ENCODE measurements at places on chromosomes 4 and X.

DNA sequence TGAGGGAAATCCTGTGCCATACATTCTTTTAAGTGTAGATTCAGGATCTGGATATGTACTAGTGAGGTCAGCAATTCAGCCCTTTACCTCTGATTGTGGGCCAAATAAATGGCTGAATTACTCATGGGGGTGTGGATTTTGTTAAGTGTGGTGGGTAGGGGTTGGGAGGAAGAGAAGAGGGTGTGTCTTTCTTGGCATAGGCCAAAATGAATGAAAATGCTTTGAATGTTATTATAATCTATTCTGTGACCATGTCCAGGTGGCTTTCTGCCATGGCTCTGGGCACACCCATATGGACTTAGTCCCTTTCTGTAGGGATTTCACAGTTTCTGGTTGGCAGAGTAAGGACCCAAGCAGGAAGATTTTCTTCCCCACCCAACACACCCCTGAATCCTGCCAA is 244.3 kb downstream of the CBR4 start:
- no peak for DNase-seq

DNA sequence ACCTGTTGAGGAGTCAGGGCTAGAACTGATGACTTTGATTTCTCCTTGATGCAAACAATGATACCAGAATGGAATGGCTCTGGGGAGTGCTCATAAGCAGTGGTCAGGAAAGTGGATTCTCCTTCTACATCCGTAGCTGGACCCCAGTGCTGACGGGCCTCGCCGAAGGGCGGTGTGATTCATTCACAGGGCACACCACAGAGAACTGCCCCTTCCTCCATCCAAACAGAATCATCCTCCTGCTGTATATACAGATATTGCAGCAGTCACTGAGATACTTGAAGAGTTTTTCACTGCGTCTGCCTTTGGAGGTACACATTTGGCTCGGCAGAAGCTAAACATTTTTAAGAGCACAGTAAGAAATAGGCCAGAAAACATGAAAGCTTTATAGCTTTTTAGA is 7.3 kb upstream of the DCTD start:
- DNase-seq: no peak

DNA sequence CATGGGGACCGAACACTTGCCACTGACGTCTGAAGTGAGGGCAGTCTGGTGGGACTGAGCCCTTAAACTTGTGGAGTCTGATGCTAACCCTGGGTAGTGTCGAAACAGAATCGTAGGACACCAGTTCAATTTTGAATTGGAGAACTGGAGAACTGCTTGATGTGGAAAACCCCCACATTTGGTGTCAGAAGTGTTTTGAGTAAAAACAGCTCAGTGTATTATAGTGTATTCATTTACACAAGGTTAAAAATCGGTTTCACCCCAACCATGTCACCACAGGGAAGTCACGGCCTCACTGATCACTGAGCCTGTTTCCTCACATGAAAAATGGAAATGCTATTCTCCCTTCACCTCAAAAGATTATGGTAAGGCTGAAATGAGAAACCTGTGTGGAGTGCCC is 21.9 kb downstream of the PIN4 start:
- no peak for DNase-seq

DNA sequence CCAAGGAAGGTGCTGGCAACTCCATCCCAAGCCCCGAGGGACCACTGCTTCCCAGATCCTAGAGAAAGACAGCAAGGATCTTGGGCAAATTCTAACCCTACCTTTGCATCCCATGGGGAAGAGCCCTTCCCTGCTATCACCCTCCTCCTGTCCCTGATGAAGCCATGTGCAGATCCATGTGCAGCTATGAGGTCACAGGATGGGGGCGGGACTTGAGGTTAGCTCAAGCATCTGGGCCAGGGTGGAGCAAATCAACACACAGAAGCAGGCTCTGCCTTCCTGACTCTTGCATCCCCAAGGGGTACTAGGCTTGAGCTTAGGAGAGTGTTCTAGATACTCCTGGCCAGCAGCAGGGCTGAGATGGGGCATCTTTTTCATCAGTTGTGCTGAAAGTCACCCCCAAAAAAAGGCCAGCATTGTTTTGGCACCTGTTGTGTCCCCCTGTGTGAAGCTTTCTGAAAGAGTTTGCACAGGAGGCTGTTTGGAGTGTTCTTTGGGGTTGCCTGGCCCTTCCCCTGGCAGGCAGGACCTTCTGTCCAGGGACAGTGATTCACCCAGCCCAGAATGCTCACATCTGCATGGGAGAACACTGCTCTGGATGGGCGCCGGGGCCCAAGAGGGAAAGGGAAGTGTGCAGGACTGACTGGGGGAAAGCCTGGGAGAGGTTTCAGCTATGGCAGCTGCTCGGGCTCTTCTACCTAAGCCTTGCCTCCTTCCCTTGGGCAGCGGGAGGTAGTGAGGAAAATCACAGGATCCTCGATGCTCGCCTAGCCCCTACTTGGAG is 50.8 kb downstream of the PRPS1 start:
- no peak for DNase-seq

DNA sequence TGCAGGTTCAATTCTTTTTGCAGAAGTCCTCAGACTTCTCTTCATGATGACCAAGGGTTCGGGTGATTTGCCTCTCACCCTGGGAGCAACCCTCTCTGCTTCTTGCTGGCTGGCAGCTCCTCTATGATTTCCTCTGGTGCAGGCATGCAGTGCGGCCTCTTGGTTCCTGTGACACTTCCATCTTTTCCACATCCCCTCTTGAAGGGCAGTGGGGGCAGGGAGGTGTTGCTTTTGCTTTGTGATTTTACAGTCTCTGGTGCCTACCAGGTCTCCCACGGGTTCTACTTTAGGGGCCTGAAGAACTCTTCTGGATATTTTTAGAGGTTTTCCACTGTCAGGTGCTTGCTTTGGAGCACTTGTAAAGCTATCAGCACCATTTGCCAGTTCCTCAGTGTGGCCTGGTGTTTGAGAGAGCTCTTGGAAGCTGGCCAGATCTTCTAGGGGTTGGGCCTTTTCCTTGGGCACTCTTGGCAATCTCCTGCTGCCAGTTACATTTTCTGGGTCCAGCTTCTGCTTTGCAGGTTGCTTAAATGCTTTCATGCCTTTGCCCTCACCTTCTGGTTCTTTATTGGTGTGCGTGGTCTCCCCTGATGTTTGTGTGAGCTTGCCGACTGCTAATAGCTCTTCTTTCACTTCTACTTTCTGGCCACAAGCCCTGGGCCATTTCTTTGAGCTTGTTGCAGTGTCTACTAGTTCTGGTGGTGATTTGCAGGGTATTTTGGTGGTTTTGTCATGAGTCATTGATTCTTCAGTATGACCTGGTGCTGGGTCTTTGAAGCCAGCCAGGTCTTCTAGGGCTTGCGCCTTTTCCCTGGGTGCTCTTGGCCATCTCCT is 11.5 kb upstream of the CHST7 start:
- DNase-seq: no peak

- DNase-seq: no peak
These were observed 127.2 kb downstream of the ARHGEF9 start for GRCh38 chrX:63657821-63658220.

GRCh38 chrX:44105228-44105913 is 132.2 kb upstream of the NDP start:
- DNase-seq: no peak

- no peak for DNase-seq
These were observed 35.5 kb downstream of the MANBA start for GRCh38 chr4:102725229-102725628.

DNA sequence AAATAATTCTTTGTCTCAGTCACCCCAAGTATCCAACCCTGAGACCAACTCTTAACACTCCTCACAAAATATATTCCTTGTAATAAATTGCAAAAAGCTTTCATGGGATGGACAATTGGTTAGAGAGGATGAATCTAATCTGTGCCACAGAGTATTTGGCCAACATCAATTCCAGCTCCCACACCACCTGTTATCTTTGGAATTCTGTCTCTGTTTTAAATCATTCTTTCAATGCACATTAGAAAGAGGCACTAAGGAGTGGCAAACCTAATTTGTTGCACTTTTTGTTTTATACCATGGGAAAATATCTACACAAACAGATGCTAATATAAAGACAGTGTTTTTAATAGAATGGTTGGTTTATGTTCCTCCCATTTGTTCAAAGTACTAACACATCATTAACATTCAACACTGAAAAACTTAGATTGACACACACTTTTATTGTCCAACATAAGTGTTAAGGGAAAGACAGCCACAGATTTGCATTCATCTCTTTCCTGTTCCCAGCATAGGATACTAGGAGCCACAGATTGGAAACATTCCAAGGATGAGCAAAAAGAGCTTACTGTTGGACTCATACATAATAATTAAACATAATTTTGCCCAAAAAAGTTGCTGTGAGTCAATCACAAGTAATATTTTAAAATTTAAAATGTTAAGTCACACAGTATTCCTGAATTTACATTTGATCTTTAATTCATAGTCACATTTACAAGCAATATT is 116.4 kb downstream of the PPA2 start:
- no peak for DNase-seq

- DNase-seq: no peak
These were observed 2.5 kb downstream of the GPM6A start for GRCh38 chr4:175809402-175810072.

DNA sequence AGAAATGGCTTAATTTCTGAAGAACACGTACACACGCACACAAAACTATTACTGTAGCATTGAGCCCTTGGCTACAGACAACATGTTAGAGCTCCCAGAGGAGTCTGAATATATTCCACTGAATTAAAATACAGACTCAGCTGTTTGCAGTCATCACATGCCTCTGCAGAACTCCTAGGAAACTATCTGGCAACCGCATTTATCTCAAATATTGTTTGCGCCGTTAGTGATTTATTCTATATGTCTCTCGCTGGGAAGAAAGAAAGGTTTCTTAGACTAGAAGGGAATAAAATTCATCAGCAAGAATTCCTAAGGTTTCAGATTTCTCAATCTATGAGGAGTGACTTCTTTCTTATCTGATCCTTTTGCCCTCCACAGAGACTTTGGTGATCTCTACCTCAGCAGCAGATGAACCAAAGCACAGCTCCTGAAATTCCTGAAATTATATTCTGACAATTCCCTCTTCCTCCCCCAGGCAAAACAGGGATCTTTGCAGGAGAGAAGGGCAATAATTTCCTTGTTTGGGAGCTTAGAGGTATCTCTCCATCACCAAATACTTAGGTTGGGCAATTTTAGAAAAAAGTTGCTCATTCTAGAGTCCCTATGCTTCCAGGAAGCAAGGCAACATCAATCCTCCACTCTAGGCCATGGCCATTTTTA is 199.2 kb downstream of the APBB2 start:
- no peak for DNase-seq

GRCh38 chr4:73221734-73222133 is 36.9 kb downstream of the ANKRD17 start:
- DNase-seq: no peak

DNA sequence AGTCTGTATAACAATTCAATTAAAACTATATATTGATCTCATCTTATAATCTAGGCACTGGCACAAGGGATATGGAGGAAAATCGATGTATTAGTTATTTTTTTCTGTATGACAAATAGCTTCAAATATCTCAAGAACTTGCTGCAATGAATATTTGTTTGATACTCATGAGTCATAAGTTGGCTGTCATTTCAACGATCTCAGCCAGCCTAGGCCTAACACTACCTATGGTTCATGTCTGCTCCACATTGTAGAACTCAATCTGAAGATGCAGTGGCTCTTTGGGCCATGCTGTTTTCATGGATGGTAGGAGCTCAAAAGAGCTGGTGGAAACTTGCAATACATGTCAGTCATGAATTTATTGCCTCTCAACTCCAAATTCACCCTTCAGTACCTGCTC is 44.7 kb downstream of the MAGEB17 start:
- DNase-seq: no peak

DNA sequence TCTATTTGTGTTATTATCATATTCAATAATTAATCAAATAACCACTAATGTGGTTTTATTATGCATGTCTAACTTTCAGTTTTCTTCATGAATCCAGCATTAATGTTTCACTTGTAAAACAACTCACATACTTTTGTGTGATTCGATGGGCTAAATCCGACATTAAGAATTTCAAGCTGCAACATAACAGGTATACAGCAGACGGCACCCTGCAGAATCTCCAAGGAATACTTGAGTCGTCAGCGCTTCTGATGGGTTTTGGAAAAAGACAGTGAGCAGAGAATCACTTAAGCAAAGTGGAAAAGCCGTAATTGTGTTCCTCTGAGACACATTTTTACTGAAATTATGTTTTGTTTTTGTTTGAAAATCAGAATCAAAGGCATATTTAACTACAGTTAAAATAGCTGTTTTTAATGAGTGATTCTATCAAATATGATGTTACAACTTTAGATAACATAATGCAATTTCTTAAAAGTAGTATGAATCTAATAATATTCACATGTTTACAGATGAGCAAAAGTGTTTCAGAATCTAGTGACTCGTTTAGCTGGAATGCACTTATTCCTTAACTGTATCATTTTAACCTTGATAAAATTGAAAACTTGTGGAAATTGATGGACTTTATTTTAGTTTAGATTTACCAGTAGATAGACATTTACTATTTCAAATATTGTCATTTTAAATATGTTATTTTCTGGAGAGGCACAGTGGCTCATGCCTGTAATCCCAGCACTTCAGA is 514.8 kb downstream of the CCSER1 start:
- no peak for DNase-seq

GRCh38 chr4:175776217-175776616 is 35.8 kb downstream of the GPM6A start:
- no peak for DNase-seq

DNA sequence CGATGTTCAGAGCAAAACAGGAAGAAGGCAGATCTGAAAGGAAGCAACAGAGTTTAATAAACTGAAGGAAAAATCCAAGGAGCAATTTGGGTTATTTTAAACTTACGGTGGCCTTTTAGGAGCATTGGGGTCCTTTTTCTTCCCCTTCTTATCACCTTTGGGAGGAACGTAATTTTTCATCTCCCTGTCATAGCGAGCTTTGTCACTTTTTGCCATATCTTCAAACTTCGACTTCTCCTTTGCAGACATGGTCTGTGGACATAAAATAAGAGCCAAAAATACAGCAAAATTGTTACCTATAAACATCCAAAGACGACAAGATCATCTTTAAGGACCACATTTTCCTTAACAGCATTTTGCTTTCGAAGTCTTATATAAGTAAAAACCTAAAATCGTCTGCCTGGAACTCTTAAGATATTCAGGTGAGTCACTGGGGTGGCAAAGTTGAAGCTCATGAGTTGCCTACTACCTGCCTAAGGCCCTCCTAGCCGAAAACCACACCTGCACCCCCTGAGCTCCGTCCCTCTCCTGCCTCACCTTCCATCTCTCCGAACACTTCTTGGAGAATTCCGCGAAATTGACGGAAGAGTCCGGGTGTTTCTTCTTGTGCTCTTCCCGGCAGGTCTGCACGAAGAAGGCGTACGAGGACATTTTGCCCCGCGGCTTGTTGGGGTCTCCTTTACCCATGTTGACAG is 1.0 kb downstream of the HMGB2 start:
- DNase-seq: no peak

Measured in GM12892 (cell line).